ENCODE measurements at places on chromosomes 5 and 9. TPM values are rescaled to one million over a fixed set of nuclear protein-coding genes. Genes with fewer than 3 reads are reported as not detected.

Gene DMRT2
- 0.55 TPM for total RNA-seq

Gene SPINK13
- total RNA-seq, result not detected

Gene OR13J1
- not detected for total RNA-seq

Gene SYNPO
- 1.5 TPM for total RNA-seq

DNA sequence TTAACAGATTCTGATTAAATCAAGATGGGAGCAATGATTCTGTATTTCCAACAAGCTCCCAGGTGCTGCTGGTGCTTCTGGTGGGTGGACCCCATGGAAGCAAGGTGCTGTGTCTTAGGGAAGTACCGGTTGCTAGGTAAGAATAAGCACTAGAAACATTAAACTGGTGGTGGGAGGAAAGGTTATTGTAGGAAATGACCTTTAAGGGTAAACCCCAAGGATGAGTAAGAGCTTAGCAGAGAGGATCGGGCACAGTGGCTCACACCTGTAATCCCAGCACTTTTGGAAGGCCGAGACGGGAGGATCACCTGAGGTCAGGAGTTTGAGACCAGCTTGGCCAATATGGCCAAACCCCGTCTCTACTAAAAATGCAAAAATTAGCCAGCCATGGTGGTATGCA is 16.2 kb upstream of the CREBRF start:
- peaks cover 8% of the 10 kb centered on the region for H3K36me3 ChIP-seq
- DNase-seq, result no peak
- no peaks in the 10 kb centered on the region for H3K27me3 ChIP-seq
- H3K4me3 ChIP-seq, result no peak overlapping the region
- no peak overlapping the region for H3K27ac ChIP-seq

DNA sequence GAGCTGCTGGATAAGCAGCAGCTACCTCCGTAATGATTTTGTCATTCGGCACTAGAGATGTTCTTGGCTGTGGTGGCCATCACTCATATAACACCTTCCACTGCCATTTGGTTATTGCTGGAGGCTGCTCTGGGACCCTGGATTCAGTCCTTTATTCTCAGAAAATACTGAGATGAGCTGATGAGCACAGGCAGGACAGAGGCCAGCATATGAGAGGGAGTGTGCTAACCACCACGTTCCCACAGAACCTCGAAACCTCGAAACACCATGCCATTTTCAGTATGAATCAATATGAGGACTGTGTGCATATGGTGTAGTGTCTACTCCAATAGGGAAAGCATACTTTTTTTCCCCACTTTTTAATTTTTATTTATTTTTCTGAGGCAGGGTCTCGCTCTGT is 56.6 kb downstream of the ADAM19 start:
- no peak overlapping the region for H3K27ac ChIP-seq
- DNase-seq, result no peak

- DNase-seq, result no peak
- no peaks in the 10 kb centered on the region for H3K27me3 ChIP-seq
- no peak overlapping the region for H3K27ac ChIP-seq
- no peak overlapping the region for H3K4me3 ChIP-seq
- peaks cover 9% of the 10 kb centered on the region for H3K4me1 ChIP-seq
- peaks cover 14% of the 10 kb centered on the region for H3K36me3 ChIP-seq
These were observed 64.5 kb upstream of the GNA14 start for GRCh38 chr9:77712533-77713130.

- peaks cover 27% of the 10 kb centered on the region for H3K4me1 ChIP-seq
- no peaks in the 10 kb centered on the region for H3K27me3 ChIP-seq
- DNase-seq, result no peak
- no peaks in the 10 kb centered on the region for H3K36me3 ChIP-seq
- no peak overlapping the region for H3K4me3 ChIP-seq
These were observed 109.3 kb upstream of the CPEB4 start for GRCh38 chr5:173778784-173779304.

DNA sequence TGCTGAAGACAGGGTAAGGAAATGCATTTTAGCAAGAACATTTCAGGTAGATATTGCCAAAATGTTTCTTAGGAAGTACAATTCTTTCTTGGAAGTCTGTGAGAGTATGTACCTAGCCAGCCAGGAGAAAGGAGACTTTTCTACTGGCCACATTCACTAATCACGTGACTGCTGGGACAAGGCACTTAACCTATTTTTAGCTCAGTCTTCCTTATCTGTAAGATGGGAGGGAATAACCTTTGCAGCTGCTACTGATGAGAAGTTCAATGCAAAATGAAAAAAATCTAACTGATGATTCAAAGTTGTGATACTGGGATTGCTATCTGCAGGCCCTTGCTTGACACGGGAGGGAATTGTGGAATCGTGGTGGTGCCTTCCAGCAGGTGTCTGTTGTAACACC is 42.6 kb upstream of the SLC28A3 start:
- H3K4me1 ChIP-seq, result no peaks in the 10 kb centered on the region
- no peaks in the 10 kb centered on the region for H3K27me3 ChIP-seq
- no peaks in the 10 kb centered on the region for H3K36me3 ChIP-seq
- H3K27ac ChIP-seq, result no peak overlapping the region
- H3K4me3 ChIP-seq, result no peak overlapping the region

GRCh38 chr5:143760131-143760505 is 51.8 kb upstream of the HMHB1 start:
- no peak overlapping the region for H3K4me3 ChIP-seq
- no peaks in the 10 kb centered on the region for H3K27me3 ChIP-seq
- no peaks in the 10 kb centered on the region for H3K4me1 ChIP-seq
- no peaks in the 10 kb centered on the region for H3K36me3 ChIP-seq

All from neural crest cell (in vitro differentiated cells).